SJSA1 (cell line): ENCODE measurements at places on chromosomes 3 and 15.

DNA sequence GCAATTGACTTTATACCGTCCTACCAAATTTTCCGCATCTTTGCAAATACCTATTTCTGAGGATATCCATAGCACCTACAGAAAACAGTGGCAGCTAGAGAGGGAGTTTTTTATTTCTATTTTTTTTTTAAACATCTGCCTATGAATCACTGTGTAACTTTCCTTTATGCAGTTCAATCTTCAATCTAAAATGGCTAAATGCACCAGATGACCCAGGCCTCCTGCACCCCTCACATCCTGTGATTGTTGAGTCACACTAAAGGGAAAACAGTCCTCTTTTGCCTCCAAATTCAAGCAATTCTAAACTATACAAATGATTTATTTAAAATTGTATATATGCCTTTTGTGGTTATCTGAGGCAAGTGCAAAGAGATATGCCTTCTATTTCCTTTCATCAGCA lies 20.1 kb upstream of the BCL6 start:
- no peak for DNase-seq

DNA sequence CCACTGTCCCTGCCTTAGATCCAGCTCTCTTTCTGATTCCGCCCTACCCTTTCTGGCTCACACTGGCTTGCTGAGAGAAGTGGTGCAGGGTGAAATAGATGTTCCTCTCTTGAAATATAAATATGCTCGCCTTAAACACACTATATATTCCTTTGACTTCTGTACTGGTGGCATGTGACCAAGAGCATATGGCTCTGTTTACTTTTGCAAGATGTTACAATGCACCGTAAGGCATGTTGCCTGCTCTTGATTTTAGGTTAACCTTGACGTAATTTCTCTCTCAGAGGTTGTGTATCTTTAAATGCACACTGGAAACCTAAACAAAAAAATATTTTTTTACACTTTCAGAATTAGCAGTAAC lies 749 bp downstream of the RSRC1 start:
- DNase-seq, result no peak

- no peak for DNase-seq
Measured at GRCh38 chr15:72375501-72375845, 341 bp downstream of the HEXA start.

DNA sequence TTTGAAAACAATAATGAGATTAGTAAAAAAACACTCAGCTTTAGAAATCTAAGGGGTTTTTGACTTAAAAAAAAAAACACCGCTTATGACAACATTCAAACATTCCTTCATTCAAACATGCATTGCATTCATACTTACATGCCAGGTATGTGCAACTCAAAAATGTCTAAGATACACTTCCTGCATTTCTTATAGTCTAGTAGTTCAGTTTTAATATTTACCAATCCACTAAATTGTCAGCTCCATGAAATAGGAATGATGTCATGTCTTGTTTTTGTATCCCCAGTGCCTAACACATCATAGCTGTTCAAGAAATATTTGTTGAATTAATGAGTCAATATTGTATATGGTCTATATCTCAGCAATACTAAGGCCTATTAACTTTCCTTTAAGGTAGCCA lies 51.7 kb downstream of the EIF4E3 start:
- no peak for DNase-seq

- no peak for DNase-seq
Measured at GRCh38 chr3:162704238-162704637, 1207.6 kb downstream of the OTOL1 start.

DNA sequence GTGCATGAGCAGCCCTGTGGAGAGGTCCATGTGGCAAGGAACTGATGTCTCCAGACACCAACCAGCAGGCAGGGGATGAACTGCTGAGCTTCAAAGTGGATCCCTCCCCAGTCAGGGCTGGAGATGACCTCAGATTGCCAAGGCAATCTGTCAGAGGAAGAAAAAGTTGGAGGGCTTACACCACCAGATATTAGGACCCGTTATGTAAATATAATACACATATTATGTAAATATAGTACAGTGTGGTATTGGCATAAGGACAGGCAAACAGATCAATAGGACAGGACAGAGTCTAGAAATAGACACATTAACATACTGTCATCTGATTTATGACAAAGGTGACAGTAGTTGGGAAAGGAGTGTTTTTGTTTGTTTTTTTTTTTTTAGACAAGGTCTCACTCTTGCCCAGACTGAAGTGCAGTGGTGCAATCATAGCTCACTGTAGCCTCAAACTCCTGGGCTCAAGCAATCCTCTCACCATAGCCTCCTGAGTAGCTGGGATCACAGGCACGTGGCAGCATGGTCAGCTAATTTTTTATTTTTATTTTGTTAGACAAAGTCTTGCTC lies 18.0 kb upstream of the RAB7A start:
- DNase-seq, result no peak

DNA sequence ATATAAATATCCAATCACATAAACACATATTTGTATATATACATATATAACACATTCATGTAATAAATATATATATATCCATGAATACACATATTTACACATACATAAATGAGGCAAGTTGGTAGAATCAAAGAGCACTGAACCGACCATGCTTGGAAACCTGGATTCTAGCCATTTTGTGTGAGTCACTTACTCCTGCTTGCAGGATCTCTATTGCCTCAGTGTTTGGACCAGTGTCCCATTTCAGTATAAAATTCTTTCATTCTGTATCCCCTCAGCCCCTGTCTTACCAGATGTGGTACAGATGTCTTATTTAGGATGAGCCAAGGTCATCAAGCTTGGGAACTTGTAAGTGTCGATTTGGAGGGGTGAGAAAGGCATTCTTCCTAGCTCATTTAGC lies 391.4 kb upstream of the FRG2C start:
- no peak for DNase-seq

- no peak for DNase-seq
Measured at GRCh38 chr3:133058831-133059230, 20.6 kb downstream of the TMEM108 start.

GRCh38 chr15:77650265-77650664 lies 17.6 kb upstream of the LINGO1 start:
- DNase-seq, result no peak

- no peak for DNase-seq
Measured at GRCh38 chr3:196969660-196970546, 1.3 kb upstream of the PIGZ start.

- DNase-seq, result peak; percentile 37
Measured at GRCh38 chr3:57864853-57865252, 108.7 kb downstream of the SLMAP start.

DNA sequence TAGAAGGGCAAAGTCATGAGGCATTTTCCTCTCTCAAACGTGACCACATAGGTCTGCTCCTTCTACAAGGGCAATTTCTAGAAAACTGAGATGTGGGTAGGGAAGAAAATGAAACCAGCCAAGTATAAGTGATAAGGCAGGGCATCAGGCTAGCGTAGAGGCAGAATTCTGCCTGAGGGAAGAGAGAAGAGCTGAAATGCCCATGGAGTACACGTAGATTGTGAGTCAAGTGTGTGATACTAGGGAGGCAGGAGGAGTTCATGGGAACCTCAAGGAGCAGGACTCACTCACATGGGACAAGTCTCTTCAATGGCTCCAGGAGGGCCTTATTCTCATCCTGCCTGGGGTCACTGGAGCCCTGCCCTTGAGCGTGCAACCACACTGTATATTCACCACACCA lies 34.9 kb upstream of the PPP4R2 start:
- no peak for DNase-seq

- DNase-seq, result no peak
Measured at GRCh38 chr3:152350776-152351175, 82.0 kb downstream of the MBNL1 start.

DNA sequence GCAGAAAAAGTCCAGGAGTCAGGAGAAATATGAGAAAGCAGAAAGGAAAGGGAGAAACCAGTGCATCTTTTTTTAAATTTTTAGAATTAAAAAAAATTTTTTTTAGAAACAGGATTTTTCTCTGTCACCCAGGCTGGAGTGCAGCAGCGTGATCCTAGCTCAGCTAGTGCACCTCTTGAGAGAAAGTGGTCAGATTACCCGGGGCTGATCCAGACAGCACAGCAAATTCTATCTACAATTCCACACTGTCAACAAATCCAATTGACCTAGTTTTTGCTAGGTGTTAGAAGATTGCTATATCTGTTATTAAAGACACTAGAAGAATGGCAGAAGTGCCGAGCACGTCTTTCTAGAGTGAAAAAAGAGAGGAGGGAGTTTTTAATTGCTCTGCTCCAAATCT lies 117.3 kb downstream of the RFTN1 start:
- DNase-seq, result no peak

DNA sequence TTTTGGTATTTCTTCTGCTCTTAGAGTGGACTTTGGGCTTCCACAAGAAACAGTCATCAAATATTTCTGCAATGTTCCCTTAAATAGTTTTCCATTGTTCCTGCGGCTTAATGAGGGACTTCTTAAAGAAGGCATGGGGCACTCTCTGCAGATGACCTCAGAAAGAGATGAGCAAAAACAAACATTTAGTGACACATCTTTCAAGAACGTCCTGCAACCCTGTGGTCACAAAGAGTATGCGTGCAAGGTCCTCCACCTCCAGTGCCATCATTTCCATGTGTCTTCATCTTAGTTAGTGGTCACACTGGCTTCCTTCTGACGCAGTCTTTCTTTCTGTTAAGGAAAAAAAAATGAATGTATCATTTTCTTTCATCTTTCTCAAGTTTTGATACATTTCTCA lies 56.2 kb downstream of the GREM1 start:
- peak; percentile 99 for DNase-seq

DNA sequence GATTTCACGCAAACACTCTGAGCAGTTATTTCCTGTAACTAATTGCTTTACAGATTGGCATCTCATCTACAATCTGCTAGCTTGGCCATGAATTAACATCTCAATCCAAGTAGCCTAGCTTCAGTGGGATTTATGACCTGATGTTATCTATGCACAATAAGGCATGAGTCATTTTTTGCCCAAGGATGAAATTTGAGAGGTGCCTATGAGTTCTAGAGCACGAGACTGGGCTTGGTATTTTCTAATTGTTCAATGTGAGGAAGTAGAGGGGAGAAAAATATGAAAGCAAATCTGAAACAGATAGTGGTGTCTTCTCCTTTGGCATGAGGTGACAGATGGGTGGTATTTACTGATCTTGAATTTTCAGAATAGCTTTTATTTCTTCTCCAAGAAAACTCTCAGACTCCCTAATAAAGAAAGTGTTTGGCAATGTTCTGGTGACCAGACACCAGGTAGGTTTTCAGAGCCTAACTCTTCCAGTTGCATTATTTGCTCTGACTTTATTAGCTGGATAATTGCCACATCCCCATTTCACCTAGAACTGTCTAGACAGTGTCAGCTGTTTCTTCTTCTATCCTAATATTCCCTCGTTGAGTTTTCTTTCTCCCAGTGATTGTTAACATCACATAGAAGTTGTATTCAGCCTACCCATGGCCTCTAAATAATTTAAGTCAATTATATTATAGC lies 301.0 kb upstream of the UMPS start:
- DNase-seq, result peak; percentile 16

DNA sequence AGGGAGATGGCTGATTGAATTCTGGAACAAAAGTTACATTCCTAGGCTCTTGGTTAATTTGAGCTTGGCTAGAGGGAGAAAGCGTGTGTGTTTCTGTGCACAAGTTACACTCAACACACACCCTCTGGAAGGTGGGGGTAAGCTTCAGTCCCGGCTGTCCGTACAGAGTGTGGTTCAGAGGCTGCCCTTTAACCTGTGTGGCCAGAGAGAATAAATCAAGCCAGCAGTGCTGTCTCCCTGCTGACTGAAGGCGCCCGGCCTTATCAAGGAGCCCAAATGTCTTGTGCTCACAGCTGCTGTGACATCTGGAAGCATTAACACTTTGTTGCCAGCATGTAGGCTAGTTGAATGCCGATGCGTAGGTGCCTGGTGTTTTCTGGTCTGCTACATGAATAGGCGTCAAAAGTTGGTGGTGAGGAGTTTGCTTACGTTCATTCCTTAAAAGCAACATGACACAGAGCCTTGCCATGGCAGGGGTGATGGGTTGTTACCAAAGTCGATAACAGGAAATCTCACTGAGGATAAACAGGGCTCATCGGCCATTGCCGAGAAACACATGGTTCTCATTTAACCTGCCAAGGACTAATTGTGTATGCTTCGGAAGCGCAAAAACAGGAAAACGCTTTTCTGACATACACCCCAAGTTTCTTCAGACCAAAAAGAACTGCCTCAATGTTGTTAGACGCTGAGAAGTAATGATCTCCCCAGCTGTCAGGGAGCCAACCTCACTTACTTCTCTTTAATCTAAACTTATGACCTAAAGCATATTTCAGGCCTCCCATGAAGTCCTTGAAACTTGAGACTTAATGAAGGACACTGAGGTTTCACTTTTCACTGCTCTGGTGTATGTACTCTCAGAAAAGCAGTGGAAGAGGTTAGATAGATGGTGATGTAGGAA lies 95.8 kb upstream of the CTDSPL start:
- no peak for DNase-seq

DNA sequence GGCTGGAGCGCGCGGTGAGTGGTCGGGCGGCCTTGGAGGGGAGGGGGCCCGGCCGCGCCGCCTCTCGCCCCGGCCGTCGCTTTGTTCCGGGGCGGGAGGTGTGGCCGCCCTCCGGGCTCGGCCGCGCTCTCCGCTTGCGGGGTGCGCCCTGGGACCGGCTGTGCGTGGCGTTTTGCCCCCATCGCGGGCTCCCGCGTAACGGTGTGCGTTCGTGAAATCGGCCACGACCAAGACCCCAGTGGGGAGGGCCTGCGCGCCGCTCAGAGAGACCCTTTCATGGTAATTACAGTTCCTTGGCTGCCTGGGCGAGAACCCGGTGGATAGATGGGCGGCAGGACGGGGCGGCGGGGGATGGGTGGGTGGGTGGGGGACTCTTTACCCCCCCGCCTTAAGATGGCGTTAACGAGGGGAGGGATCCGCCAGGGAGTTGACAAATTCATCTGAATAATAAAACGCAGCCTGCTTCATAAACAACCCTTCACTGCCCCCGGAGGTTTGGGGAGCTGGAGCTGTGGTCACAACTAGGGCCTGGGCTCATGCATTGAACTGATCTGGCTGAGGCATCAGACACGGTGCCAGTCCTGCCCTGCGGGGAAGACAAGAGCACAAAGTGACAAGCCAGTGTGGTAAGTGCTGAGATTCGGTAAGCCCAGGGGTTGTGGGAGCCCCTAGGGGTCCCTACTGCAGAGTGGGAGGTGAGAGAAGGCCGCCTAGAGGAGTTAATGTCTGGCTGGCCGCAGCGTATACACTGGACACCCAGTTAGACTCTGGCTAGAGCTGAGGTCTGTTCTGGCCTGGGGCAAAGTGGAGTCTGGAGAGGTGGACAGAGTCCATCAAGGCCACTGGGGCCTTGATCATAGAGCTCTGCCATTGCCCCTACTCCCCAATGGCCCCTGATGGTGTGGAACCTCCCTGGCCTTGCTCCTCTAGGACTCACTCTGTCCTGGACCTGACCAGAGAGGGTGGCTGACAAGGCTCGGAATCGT lies 668 bp downstream of the MRAS start:
- peak; percentile 51 for DNase-seq

DNA sequence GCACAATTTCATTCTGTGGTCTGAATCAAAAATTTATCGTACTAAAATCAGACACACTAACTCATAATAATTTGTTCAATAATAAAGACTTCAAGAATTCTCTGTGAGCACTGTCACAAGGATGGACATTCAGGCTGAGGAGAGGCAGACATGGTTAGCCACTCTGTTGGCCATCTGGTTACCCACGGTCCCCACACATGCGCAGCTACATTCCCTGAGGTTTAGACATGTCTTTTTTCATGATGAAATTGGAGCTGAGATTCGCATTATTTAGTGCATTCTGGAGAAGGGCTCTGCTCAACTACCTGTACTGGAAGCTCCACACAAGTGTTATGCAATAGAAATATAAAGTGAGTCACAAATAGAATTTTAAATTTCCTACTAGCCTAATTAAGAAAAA lies 156.9 kb downstream of the SUCNR1 start:
- no peak for DNase-seq

GRCh38 chr3:59481776-59482400 lies 432.1 kb upstream of the CFAP20DC start:
- no peak for DNase-seq

- peak; percentile 63 for DNase-seq
Measured at GRCh38 chr15:81001152-81002008, 657 bp downstream of the TLNRD1 start.
